Thoracic aorta (tissue), 2 donors: ENCODE measurements at places on chromosomes 7 and 10. TPM values are rescaled to one million over a fixed set of nuclear protein-coding genes. Genes with fewer than 3 reads are reported as not detected.
A peak's percentile ranks its signal among the peaks of the same experiment; 100 is the strongest.

DNA sequence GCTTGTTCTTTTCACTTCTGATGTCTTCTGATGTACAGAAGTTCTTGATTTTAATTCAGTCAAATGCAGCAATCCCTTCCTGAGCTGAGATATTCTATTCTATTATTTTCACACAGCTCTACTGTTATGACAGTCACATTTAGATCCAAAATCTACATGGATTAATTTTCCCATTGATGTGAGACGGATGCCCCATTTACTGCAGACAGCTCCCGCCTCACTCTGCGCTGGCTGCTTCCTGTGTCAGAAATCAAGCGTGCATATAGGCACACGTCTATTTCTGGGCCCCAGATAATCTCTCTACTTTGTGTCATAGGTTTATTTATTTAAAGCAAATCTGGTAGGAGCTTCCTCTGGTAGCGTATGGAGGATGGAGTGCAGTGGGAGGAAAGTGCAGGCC, 6.7 kb downstream of the BNIP3 start:
- peaks cover 8% of the 10 kb centered on the region for H3K36me3 ChIP-seq
- no peak for DNase-seq
- H3K27me3 ChIP-seq: no peaks in the 10 kb centered on the region
- peaks cover 2% of the 10 kb centered on the region for H3K4me1 ChIP-seq

- H3K27ac ChIP-seq: no peak overlapping the region
- H3K36me3 ChIP-seq: no peaks in the 10 kb centered on the region
- no peaks in the 10 kb centered on the region for H3K27me3 ChIP-seq
- peaks cover 10% of the 10 kb centered on the region for H3K4me1 ChIP-seq
- no peak overlapping the region for H3K4me3 ChIP-seq
Observed at GRCh38 chr7:17376595-17376994, 78.1 kb downstream of the AHR start.

DNA sequence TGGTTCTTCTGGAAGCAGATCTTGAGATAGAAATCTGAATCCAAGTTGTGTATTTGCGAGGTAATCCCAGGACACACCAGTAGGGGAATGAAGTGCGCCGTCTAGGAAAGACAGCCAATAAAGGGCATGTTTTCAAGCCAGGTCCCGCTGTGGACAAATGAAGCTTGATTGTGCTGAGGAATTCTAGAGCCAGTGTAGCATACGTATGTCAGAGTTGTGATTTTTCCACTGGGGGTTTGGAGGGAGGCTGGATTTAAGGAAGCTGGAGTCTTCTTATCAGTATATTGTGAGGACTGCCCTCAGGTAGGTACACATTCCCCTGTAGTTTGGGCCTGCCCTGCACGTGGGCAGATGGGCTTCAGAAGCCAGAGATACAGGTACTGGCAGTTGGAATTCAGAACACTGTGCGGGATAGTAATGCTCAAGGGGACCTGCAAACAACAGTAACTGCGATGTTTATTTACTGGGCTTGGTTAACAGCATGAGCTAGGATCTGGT, 50.9 kb downstream of the GALNT11 start:
- H3K27ac ChIP-seq: no peak overlapping the region
- no peak overlapping the region for H3K4me3 ChIP-seq
- H3K4me1 ChIP-seq: peaks cover 18% of the 10 kb centered on the region
- DNase-seq: no peak

NOS3 gene
- total RNA-seq: 18.6 TPM

- no peak overlapping the region for H3K27ac ChIP-seq
- no peaks in the 10 kb centered on the region for H3K27me3 ChIP-seq
- no peak overlapping the region for H3K4me3 ChIP-seq
Observed at GRCh38 chr7:29032146-29032545, 74.0 kb upstream of the TRIL start.

- H3K4me1 ChIP-seq: no peaks in the 10 kb centered on the region
- H3K27ac ChIP-seq: no peak overlapping the region
- no peak overlapping the region for H3K4me3 ChIP-seq
- no peak for DNase-seq
- H3K36me3 ChIP-seq: no peaks in the 10 kb centered on the region
Observed at GRCh38 chr10:7984896-7985295, 69.6 kb upstream of the GATA3 start.

DDX21 gene
- total RNA-seq: 122 TPM

PCGF6 gene
- total RNA-seq: 7.0 TPM

GRCh38 chr7:129108581-129108980, 35.9 kb upstream of the TSPAN33 start:
- no peaks in the 10 kb centered on the region for H3K36me3 ChIP-seq
- H3K27me3 ChIP-seq: no peaks in the 10 kb centered on the region
- H3K27ac ChIP-seq: no peak overlapping the region
- no peak for DNase-seq
- no peaks in the 10 kb centered on the region for H3K4me1 ChIP-seq

DNA sequence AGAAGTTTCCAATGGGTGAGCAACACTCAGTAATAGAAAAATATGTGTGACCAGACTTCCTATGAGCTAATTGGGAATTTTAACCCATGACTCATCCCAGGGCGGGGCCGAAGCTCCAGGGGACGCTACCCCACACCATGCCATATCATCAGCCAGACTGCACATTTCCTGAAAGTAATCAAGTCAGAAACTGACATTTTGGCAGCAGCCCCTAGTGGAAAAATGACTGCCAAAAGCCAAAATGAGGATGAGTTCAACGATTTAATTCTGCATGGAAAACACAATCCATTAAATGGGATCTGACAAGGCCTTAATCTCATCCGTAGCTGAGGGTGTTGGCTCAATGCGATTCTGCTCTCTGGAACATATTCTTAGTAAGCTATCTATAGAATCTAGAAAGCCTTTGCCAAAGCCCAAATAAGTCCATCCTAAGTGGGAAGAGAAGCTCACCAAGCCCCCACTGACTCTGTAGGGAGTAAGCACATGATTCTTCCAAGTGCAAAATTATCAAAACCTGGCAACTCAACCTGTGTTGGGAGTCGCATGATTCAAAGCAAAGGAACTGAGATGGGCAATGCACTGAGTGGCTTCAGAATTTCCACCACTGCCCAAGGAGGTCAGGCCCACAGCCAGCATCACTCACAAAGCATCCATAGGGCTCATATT, 93.1 kb upstream of the PDE1C start:
- peak overlapping the region; percentile 70 for H3K27ac ChIP-seq
- H3K4me3 ChIP-seq: no peak overlapping the region
- DNase-seq: peak; percentile 24

COBL gene
- 1.6 TPM for total RNA-seq

NPC1L1 gene
- 2.2 TPM for total RNA-seq

PLPP4 gene
- total RNA-seq: not detected

USP54 gene
- total RNA-seq: 20.1 TPM

GRCh38 chr7:112594397-112594796, 113.6 kb downstream of the LSMEM1 start:
- no peaks in the 10 kb centered on the region for H3K27me3 ChIP-seq
- no peaks in the 10 kb centered on the region for H3K36me3 ChIP-seq
- H3K4me3 ChIP-seq: no peak overlapping the region
- DNase-seq: no peak
- no peak overlapping the region for H3K27ac ChIP-seq
